ENCODE measurements at places on chromosomes 4 and X.

GRCh38 chr4:2924765-2925301 is 38.4 kb downstream of the NOP14 start:
- no peak for DNase-seq
- H3K27ac ChIP-seq, result no peak overlapping the region
- H3K4me3 ChIP-seq, result no peak overlapping the region
- peaks cover 99% of the 10 kb centered on the region for H3K36me3 ChIP-seq
- H3K4me1 ChIP-seq, result peaks cover 12% of the 10 kb centered on the region
- no peaks in the 10 kb centered on the region for H3K27me3 ChIP-seq

GRCh38 chr4:2367626-2368025 is 50.8 kb downstream of the ZFYVE28 start:
- H3K27ac ChIP-seq, result no peak overlapping the region
- DNase-seq, result no peak
- H3K27me3 ChIP-seq, result no peaks in the 10 kb centered on the region
- H3K4me3 ChIP-seq, result no peak overlapping the region

DNA sequence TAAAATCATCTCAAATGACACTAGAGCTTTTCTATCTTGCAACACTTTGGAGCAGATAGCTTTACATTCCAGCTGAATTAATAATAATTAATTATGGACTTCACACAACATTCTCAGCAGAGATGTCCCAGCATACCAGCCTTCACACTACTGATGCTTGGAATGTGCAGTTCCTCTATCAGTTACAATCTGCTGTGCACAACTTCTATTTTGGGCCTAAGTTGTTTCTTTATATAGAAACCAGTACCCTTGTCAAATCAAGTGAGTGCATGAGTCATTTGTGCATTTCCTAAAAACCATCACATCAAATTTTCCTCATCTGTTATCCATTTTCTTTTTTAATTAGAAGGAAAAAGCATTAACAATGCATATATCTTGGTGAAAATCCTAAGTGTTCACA is 8.8 kb upstream of the RASL11B start:
- no peak for DNase-seq
- no peaks in the 10 kb centered on the region for H3K27me3 ChIP-seq
- H3K4me1 ChIP-seq, result no peaks in the 10 kb centered on the region
- no peak overlapping the region for H3K4me3 ChIP-seq
- H3K27ac ChIP-seq, result no peak overlapping the region
- H3K36me3 ChIP-seq, result no peaks in the 10 kb centered on the region

- H3K4me1 ChIP-seq, result no peaks in the 10 kb centered on the region
- H3K4me3 ChIP-seq, result no peak overlapping the region
- no peaks in the 10 kb centered on the region for H3K36me3 ChIP-seq
- H3K27ac ChIP-seq, result no peak overlapping the region
- no peaks in the 10 kb centered on the region for H3K27me3 ChIP-seq
- no peak for DNase-seq
Measured at GRCh38 chr4:119138046-119138445, 2.4 kb downstream of the MYOZ2 start.

DNA sequence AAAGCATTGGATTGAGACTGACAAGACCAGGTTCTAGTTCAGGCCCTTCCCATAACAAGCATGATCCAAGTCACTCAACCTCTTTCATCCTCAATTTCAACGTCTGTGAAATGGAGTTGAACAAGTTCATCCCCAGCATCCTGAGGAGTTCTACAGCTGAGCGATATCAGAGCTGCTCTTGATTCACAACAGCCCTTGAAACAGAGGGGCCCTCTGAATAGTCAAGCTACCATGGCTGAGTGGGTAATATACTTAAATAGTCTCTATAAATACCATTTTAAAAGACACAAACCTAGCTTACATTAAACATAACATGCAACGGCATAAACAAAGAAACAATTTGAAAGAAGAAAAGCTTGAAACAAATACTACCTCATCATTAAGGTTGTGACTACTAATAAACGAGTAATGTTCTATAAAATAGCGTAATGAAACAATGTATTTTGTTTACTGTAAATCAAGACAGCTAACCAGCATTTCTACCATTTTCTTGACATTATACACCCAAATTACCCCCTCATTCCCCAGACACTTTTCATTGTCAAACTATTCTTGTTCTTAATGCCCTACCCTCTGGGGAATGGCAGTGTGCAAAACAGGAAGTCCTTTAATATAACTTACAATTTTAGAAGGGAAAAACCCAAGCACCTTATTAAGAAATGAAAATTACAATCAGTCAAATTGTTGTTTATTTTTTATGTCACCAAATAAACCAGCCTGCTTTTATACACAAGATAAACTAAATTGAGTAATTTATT is 202.3 kb downstream of the PARM1 start:
- H3K36me3 ChIP-seq, result no peaks in the 10 kb centered on the region
- H3K4me1 ChIP-seq, result no peaks in the 10 kb centered on the region
- no peaks in the 10 kb centered on the region for H3K27me3 ChIP-seq
- no peak for DNase-seq
- no peak overlapping the region for H3K27ac ChIP-seq
- H3K4me3 ChIP-seq, result no peak overlapping the region

GRCh38 chr4:120858776-120859175 is 63.8 kb downstream of the PRDM5 start:
- H3K36me3 ChIP-seq, result no peaks in the 10 kb centered on the region
- no peaks in the 10 kb centered on the region for H3K27me3 ChIP-seq
- no peak overlapping the region for H3K4me3 ChIP-seq
- no peak for DNase-seq
- H3K4me1 ChIP-seq, result no peaks in the 10 kb centered on the region
- H3K27ac ChIP-seq, result no peak overlapping the region
